ENCODE measurements at places on chromosomes 11 and 22.

- no peak for DNase-seq
Observed at GRCh38 chr11:83801799-83802198, 515.6 kb upstream of the CCDC90B start.

GRCh38 chr11:48062649-48063048 is 82.3 kb downstream of the PTPRJ start:
- DNase-seq, result no peak

GRCh38 chr11:96095884-96096303 is 172.0 kb upstream of the MTMR2 start:
- DNase-seq, result no peak

- DNase-seq, result no peak
Observed at GRCh38 chr11:11267312-11267711, 85.7 kb downstream of the CSNK2A3 start.

DNA sequence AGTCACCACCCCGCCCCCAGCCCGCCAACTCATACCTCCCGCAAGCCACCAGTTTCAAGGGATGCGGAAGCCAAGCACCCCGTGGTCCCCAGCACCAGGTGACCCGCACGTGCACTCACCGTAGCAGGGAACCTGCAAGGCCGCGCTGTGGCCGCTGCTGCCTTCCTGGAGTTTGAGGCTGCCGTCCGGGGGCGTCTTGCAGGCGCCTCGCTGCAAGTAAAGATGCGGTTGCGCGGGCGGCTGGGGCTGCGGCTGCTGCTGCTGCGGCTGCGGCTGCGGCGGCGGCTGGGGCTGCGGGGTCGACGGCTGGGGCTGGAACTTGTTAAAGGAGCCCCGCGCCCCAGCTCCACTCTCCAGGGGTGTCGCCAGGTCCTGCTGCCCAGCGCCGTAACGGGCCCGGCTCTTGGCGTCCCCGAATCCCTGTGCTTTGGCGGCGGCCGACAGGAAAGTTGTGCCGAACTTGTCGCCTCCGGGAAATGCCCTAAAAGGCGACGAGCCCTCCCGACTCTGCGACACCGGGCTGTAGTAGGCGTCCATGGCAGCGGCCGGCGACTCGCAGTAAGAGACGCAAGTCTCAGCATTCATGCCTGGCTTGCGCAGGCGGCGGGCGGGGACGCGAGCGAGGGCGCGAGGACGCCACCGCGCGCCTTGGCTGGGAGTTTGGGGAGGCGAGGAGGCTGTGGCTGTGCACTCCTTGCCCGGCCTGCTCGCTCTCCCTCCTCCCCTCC is at the start of gene ALX4:
TSS of gene ALX4 (minus strand) at position 662 of the 728 bp plus-strand sequence. CDS start at position 585, 77 bp downstream.
- peak; percentile 50 for DNase-seq

DNA sequence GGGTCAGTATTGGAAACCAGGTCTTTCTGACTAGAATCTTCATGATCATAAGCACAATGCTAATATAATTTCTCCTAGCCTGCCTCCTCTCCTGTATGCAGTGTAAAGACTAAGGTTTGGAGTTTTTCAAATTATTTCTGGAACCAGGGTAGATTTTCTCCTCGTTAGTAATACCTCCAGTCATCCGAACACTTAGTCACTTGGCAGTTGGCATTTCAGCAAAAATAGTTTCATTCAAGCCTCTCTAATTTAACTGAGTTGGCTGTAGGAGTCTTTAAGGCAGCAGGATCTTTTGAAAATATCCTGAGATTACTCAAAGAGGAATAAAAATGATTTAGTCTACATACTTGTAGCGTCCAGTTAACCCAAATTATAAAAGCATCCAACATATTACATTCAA is 6.3 kb downstream of the TYR start:
- peak; percentile 84 for DNase-seq

DNA sequence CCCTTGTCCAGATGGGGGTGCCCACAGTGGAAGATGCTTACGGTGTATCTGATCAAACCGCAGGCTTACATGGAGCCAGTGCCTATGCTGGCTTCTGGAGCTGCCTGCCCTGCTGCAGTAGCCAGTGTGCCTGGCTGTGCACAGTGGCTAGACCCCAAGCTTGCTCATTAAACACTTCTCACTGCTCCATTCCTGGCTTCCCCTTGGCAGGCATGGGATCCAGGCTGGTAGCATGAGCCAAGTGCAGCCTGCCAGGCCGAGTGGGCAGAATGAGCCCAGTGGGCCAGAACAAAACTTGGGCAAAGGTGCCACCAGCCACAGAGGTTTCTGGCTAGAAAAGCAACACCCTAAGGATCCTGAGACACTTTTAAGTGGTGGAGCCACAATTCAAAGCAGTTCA is 55.4 kb upstream of the B3GNT6 start:
- DNase-seq, result no peak

DNA sequence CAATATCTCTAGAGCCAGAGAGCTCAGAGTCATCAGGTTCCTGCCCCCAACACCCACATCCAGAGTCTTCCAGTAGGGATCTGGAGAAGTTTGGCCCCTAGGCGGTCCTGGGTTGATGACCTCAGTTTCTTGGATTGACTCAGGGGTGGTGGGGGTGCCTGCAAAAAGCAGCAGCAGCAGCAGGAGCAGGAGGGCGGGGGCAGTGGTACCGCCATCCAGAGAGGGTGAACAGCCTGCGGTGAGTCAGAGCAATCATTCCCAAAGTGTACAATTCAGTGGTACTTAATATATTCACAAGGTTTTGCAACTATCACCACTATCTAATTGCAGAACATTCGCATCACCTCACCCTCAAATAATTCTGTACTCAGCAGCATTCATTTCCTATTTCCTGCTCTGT is 9.9 kb upstream of the SEC14L3 start:
- peak; percentile 43 for DNase-seq

GRCh38 chr11:60703374-60703773 is 4.0 kb downstream of the MS4A8 start:
- DNase-seq, result no peak

DNA sequence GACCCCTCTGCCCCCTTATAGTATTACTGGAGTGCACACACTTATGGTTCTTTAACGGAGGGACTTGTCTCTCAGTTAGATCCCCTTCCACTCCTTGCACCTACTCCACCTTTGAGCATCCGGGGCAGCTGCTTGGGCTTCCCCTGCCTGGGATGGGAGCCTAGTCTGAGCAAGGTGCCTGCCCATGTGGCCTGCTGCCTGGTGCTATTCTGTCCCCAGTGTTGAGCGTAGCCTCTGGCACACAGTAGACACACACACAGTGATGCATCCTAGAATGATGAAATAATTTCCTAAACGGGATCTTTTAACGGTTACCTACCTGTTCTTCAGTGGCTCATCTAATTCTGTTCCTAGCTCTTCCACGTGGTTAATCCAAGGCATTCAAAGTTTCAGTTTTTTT is 22.4 kb downstream of the PPFIA1 start:
- no peak for DNase-seq

DNA sequence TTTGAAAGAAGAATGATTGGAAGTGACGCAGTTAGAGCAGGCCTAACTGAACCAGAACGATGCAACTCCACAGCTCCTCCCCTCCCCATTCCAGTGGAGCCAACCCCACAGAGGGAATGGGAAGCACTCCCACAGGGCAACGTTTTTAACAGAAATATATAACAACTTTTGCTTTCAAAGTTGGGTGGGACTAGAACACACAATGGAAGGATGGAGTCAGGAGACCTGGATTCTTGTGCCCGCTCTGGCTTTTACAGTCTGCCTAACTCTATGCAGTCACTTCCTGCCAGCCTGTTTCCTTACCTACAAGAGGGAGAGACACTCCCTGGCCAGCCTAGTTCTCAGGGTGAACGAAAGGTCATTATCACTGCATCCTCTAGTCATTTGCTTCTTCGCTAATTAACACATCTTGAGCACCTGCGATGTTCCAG is 75.5 kb downstream of the PACSIN2 start:
- no peak for DNase-seq

DNA sequence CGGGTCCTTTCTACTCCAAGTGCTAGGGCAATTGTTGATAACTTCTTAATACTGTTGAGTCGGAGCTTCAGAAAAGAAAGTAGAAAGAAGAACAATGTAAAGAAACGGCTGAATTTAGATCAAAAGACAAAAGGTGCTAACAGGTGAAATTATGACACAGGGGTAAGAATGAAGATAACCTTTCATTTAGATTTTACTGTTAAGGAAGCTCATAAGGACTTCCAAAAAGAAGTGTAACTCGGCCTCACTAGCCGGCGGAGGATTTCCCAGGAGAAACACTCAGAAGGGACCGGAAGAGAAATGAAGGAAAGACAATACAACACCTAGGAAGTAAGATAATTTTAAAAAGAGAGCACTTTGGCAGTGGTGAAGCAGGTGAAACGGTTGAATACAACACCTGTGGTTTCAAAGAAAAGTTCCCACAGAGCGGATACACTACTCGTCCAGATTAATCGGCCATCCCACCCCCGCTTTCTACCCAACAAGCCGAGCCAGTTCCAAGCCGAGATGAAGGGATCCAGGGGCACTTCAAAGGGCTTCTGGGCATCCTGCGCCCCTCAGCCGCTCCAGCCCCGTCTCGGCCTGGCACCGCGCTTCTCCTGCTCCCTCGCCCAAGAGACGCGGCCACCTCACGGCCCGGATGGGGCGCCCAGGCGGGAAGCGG is 737 bp downstream of the PPP2R1B start:
- DNase-seq, result peak; percentile 25

- no peak for DNase-seq
Observed at GRCh38 chr11:2519862-2520735, 75.3 kb downstream of the KCNQ1 start.

DNA sequence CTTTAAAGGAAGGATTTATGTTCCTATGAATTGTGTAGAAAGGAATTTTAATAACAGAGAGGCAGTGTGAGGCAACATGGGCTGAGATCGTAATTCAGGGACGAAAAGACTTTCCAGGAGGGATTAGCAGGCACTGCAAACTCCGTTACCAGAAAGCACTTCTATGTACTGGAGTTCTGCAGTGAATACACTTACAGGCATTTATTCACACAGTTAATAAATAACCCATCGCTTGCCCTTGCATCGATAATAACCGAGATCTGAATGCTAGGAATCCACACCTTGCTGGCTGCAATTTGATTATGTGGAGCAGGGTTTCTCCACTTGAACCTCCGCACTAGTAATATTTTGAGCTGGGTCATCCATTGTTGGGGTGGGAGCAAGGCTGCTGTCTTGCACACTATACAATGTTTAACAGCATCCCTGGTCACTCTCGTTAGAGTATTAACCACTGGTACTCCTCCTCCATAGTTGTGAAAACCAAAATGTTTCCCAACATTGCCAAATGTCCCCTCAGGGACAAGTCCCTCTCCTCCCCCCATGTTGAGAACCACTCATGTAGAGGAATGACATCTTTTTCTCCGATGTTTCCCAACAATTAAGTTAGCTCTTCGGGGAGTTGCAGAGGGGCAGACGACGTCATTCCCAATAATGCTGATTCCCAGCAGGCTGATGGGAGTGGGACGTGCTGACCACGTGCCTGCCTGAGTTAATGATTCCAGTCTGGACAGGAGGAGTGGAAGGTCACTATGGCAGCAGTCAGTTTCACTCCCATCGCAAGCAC is 99.5 kb downstream of the SNX19 start:
- no peak for DNase-seq

GRCh38 chr11:9357041-9357440 is 27.4 kb upstream of the IPO7 start:
- DNase-seq, result no peak

- DNase-seq, result no peak
Observed at GRCh38 chr11:3186166-3186953, 21.2 kb upstream of the OSBPL5 start.

DNA sequence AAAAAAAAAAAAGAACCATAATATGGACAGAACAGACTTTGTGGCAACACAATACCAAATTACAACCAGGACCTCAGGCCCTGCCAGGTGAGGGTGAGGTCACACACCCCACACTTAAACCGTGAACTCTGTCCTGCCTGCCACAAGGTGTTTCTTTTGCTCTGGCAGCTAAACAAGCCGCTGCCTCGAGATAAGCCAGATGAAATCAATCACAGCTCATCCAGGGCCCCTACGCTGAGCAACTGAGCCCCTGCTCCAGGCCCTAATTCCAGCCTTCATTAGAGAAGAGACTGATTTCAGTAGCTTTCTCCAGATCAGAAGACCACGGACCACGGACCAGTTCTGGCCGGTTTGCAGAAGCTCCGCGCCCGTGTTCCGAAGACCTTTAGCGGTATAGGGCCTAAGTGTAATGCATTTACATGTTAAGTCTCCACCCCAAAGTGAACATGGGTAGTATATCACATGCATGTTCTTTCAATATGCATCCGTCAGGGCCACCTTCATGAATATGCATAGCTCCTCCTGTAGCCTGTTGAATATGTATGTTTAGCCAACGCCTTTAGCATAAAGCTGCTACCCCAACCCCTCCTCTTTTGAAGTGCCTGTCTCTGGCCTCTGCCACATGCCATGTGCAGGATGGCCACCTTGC is 14.8 kb upstream of the RAC2 start:
- no peak for DNase-seq

DNA sequence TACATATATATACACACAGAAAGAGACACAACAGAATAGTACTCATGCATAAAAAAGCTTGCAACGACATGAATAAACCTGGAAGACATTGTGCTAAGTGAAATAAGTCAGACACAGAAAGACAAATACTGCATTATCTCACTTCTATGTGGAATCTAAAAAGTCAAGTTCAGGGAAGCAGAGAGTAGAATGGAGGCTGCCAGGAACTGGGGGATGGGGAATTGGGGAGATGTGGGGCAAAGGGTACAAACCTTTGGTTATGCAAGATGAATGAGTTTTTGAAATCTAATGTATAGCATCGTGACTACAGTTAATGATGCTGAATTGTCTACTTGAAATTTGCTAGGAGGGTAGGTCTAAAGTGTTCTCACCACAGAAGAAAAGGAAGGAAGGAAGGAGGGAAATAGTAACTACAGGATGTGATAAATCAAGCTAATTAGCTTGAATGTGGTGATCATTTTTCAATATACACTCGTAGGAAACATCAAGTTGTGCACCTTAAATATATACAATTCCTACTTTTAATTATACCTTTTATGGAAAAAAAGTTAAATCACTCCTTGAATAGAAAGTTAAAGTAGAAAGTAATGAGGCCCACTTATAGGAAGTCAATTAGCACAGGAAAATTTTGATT is 33.8 kb downstream of the MMP13 start:
- DNase-seq, result no peak

- no peak for DNase-seq
Observed at GRCh38 chr22:47166446-47167016, 404.1 kb downstream of the TBC1D22A start.

DNA sequence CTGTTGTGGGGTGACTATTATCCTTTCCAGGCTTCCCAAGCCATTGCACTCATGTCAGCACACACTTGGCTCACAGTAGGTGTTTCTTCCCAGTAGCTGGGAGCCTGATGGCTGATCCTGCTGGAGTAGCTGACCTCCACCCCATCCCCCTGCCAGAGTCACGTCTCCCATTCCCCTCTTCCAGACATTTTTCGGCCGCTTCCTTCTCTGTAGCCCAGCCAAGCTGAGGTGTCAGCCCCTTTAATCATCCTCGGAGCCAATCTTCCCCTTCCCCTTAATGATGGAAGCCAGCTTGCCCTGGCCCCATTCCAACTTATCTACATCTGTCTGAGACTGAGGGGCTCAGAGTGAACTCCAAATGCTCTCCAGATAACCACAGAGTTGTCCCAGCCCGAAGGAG is 550.7 kb downstream of the MN1 start:
- DNase-seq, result no peak

- DNase-seq, result no peak
Observed at GRCh38 chr22:44719586-44720368, 17.8 kb downstream of the PRR5 start.

- peak; percentile 32 for DNase-seq
Observed at GRCh38 chr11:65435411-65435931, 12.9 kb downstream of the NEAT1 start.

GRCh38 chr11:59204746-59205145 is 8.0 kb downstream of the MPEG1 start:
- no peak for DNase-seq
